ENCODE measurements at places on chromosomes 11 and 22.

GRCh38 chr11:85989746-85990145, 79.1 kb downstream of the PICALM start:
- DNase-seq = no peak

GRCh38 chr11:613369-613968, 2.3 kb downstream of the IRF7 start:
- peak; percentile 59 for DNase-seq

DNA sequence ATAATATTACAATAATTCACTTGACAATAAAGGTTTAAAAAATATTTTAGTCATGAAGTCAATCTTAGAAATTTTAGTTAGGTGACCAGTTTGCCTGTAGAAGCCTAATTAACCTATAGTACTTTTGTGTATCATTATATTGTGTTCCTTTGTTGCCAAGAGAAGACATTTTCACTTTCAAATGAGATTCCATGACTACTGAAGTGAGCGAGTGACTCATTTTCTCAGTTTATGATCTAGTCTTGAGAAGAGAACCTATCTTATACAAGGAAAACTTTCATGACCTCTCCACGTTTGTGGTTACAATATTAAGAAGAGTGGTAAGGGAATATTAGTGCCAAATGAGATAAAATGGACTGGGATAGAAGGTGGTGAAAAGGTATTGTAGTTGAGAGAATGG, 423.9 kb upstream of the CHORDC1 start:
- DNase-seq = no peak

GRCh38 chr11:71075871-71076420, 176.4 kb downstream of the SHANK2 start:
- DNase-seq = no peak

All from stimulated activated CD4-positive, alpha-beta T cell treated with anti-CD3 and anti-CD28 coated beads, Interleukin-12 subunit alpha, Interleukin-12 subunit beta, amount 100 ng/mL, for 24 hours (primary cell).